ENCODE measurements at places on chromosomes 1 and 21.
A peak's percentile ranks its signal among the peaks of the same experiment; 100 is the strongest.

GRCh38 chr1:185420588-185421081 is 103.6 kb upstream of the IVNS1ABP start:
- H3K27me3 ChIP-seq, result no peaks in the 10 kb centered on the region
- peak overlapping the region; percentile 91 for H3K27ac ChIP-seq
- peak overlapping the region; percentile 75 for H3K4me3 ChIP-seq
- peaks cover 39% of the 10 kb centered on the region for H3K36me3 ChIP-seq
- peak; percentile 42 for DNase-seq
- peaks cover 61% of the 10 kb centered on the region for H3K4me1 ChIP-seq

DNA sequence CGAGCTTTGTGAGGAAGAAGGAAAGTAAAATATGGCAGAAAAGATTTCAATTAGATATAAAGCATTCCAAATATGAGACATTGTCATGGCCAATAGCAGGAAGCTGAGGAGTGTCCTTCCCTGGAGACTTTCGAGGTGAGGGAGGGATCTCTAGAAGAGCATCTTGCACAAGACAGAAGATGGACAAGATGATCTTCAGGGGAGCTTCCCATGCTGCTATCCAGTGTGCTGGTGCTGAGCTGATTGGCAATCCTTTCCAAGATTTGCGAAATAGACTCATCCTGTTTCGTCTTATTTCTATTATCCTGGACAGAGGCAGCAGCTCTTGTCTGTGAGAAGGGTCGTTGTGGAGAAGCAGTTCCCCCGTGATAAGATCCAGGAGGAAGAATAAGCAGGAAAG is 342.0 kb upstream of the CAMK1G start:
- H3K27ac ChIP-seq, result no peak overlapping the region
- H3K36me3 ChIP-seq, result no peaks in the 10 kb centered on the region
- H3K4me1 ChIP-seq, result no peaks in the 10 kb centered on the region
- DNase-seq, result no peak
- H3K4me3 ChIP-seq, result no peak overlapping the region

- peaks cover 2% of the 10 kb centered on the region for H3K4me1 ChIP-seq
- no peaks in the 10 kb centered on the region for H3K27me3 ChIP-seq
- no peak overlapping the region for H3K27ac ChIP-seq
- no peak overlapping the region for H3K4me3 ChIP-seq
- no peak for DNase-seq
Observed at GRCh38 chr1:22127731-22128130, 15.2 kb downstream of the WNT4 start.

- H3K36me3 ChIP-seq, result peaks cover 5% of the 10 kb centered on the region
- no peaks in the 10 kb centered on the region for H3K4me1 ChIP-seq
- no peak overlapping the region for H3K4me3 ChIP-seq
- DNase-seq, result no peak
- H3K27me3 ChIP-seq, result no peaks in the 10 kb centered on the region
Observed at GRCh38 chr1:175918364-175918801, 175.0 kb upstream of the TNR start.

GRCh38 chr1:42784946-42785693 is at the start of gene TMEM269:
Gene TMEM269, plus strand, starts transcription at chr1:42784991. Its CDS starts 4,903 bp downstream, at chr1:42789894.
- peak within 1 kb of the TSS; percentile 68 for H3K27ac ChIP-seq
- H3K4me3 ChIP-seq, result peak within 1 kb of the TSS; percentile 79
- peaks cover 8% of the 10 kb centered on the region for H3K4me1 ChIP-seq
- no peaks in the 10 kb centered on the region for H3K27me3 ChIP-seq
- peak; percentile 65 for DNase-seq
- peaks cover 11% of the 10 kb centered on the region for H3K36me3 ChIP-seq

DNA sequence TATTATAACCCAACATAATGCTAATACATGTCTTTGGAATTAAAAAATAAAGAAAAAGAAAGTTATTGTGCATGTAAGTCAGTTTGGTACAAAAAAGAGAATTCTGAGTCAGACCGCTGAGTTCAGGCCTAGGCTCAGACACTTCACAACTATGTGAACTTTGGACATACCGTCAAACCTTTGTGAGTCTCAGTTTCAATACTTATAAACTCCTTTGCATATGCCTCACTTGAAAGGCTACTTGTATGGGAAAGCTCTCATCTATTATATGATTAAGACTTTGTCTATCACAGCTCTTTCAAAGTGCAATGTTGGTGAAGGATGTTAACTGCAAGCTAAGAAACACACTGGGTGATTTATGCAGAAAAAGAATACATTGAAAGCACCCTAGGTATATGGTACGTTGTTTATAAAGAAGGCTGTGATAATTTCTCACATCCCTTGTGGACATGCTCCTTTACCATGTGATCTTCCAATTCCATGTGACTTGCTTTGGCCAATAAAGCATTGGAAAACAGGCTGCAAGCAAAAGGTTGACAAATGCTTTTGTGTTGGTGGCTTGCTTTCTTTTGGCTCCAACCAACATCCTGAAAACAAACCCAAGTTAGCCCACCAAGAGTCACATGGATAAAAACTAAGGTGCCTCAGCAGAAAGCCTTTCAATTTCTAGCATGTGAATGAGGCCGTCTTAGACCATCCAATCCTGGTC is 49.6 kb downstream of the INTS7 start:
- no peak overlapping the region for H3K27ac ChIP-seq
- peaks cover 23% of the 10 kb centered on the region for H3K36me3 ChIP-seq
- no peak for DNase-seq
- no peaks in the 10 kb centered on the region for H3K27me3 ChIP-seq

DNA sequence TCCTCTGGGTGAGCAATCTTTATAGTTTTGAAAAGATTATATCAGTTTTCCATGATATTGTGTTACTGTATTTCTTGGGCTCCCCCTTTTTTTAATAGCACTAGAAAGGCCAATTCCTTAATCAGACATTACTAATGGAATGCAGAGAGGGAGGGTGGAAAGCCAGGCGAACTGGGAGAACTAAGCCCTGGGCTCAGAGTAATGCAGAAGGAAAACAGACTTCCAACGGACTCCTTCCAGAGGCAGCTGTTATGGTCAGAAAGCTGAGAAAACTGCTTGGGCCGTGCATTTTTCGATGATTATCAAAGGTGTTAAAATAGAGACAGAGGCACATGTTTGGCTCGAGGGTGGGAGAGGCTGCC is 206.3 kb downstream of the FOXD2 start:
- H3K36me3 ChIP-seq, result no peaks in the 10 kb centered on the region
- peaks cover 18% of the 10 kb centered on the region for H3K27me3 ChIP-seq
- H3K4me3 ChIP-seq, result no peak overlapping the region
- no peak overlapping the region for H3K27ac ChIP-seq
- no peak for DNase-seq

GRCh38 chr1:99691175-99691574 is 45.3 kb downstream of the PALMD start:
- no peak overlapping the region for H3K27ac ChIP-seq
- H3K4me1 ChIP-seq, result no peaks in the 10 kb centered on the region
- no peak for DNase-seq
- H3K27me3 ChIP-seq, result peaks cover 26% of the 10 kb centered on the region

GRCh38 chr1:237091691-237092090 is 49.7 kb downstream of the RYR2 start:
- H3K36me3 ChIP-seq, result no peaks in the 10 kb centered on the region
- no peak overlapping the region for H3K27ac ChIP-seq
- no peaks in the 10 kb centered on the region for H3K4me1 ChIP-seq
- no peak overlapping the region for H3K4me3 ChIP-seq
- H3K27me3 ChIP-seq, result no peaks in the 10 kb centered on the region

DNA sequence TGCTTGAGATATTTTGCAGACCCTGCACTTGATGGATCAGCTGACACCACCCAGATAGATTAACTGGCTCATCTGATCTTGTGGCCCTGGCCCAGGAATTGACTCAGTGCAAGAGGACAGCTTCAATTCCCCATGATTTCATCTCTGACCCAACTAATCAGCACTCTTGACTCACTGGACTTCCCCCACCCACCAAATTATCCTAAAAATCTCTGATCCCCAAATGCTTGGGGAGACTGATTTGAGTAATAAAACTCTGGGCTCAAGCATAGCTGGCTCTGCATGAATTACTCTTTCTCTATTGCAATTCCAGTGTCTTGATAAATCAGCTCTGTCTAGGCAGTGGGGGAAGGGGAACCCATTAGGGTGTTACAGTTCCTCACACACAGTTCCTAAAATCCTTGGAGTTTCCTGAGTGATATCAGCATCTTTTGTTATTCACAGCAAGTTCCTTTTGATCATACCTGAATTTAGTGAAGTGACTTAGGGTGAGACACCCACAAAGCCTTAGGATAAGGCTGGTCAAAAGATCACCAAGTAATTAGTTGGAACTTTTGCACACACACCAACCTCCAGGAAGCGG is 104.2 kb downstream of the COP1 start:
- no peak overlapping the region for H3K4me3 ChIP-seq
- H3K27ac ChIP-seq, result no peak overlapping the region
- H3K4me1 ChIP-seq, result peaks cover 2% of the 10 kb centered on the region
- H3K36me3 ChIP-seq, result peaks cover 61% of the 10 kb centered on the region

GRCh38 chr1:41430582-41430981 is 53.9 kb downstream of the EDN2 start:
- DNase-seq, result no peak
- peaks cover 1% of the 10 kb centered on the region for H3K4me1 ChIP-seq
- H3K27me3 ChIP-seq, result peaks cover 2% of the 10 kb centered on the region
- no peak overlapping the region for H3K4me3 ChIP-seq
- no peak overlapping the region for H3K27ac ChIP-seq

DNA sequence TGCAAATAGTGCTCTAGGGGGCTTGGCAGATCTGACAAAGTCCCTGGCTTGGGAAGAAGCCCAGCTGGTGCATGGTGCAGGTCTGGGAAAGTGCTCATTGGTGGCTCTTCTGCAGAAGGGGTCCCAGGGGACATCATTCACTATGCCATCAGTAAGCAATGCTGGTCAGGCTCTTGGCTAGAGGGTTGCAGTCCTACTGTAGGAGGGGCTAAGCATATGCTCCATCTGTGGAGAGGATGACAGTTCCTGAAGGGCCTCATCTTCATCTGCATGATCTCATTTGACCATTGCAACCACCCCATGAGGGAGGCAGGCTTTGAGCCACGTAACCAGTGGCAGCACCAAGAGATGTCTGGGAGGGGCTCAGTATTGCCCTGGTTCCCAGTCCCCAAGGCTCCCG is 31.5 kb upstream of the VASH2 start:
- H3K4me1 ChIP-seq, result peaks cover 3% of the 10 kb centered on the region
- no peak overlapping the region for H3K4me3 ChIP-seq
- H3K27me3 ChIP-seq, result peaks cover 37% of the 10 kb centered on the region
- H3K27ac ChIP-seq, result no peak overlapping the region

DNA sequence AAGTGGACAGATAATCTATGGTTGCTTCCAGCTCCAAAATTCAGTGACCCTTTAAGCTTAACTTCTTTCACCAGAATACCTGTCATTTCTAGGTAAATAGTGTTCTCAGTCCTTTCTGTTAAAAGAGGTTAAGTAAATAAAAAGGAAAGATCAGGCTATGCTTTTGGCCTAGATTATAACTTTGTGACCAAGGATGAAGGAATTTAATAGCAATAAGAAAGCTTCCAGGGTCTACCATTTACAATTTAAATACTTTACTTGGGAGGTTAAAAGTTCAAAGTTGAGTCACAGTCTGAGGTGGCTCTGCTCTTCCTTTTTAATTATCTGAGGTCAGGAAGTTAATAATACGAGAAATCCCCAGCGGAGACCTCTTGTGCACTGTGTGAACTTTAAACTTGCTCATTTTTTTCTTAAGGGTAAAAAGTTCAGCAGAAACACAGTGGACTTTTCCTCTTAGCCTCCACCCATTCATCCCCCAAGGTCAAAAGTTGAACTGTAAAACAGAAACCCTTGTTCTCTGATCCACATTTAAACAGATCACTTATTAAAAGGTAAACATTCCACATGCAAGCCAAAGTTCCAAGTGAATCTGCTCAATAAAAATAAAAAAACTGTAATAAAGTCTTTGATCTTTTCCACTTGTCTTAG is 187.1 kb downstream of the NRIP1 start:
- no peak for DNase-seq
- H3K4me1 ChIP-seq, result peaks cover 1% of the 10 kb centered on the region
- no peak overlapping the region for H3K4me3 ChIP-seq
- no peaks in the 10 kb centered on the region for H3K36me3 ChIP-seq

- H3K27ac ChIP-seq, result no peak overlapping the region
- H3K36me3 ChIP-seq, result no peaks in the 10 kb centered on the region
- peaks cover 13% of the 10 kb centered on the region for H3K4me1 ChIP-seq
- H3K27me3 ChIP-seq, result peaks cover 28% of the 10 kb centered on the region
- DNase-seq, result no peak
Observed at GRCh38 chr1:86499987-86500593, 31.4 kb downstream of the CLCA1 start.

DNA sequence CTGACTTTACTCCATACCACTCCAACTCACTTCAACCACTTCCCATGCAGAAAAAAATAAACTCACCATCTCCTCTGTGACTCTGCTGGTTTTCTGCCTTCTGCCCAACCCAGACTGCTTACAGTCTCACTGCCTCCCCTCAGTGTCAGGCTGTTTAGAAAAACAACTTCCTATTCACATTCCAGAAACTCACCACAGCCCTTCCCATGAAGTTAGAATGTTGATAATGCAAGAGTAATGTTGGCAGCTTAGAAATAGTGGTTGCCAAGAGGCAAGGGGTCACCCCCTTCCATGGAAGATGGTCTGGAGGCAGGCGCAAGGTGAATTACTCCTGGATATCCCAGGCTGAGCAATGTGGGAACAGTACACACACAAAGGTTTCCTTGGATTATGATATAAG is at the start of gene SELP:
SELP (minus strand) TSS at position 119 of the 400 bp plus-strand sequence; CDS start at position 69, 50 bp downstream.
- peaks cover 19% of the 10 kb centered on the region for H3K36me3 ChIP-seq
- H3K4me3 ChIP-seq, result no peak within 1 kb of the TSS
- no peaks in the 10 kb centered on the region for H3K27me3 ChIP-seq
- H3K4me1 ChIP-seq, result peaks cover 24% of the 10 kb centered on the region
- H3K27ac ChIP-seq, result no peak within 1 kb of the TSS

DNA sequence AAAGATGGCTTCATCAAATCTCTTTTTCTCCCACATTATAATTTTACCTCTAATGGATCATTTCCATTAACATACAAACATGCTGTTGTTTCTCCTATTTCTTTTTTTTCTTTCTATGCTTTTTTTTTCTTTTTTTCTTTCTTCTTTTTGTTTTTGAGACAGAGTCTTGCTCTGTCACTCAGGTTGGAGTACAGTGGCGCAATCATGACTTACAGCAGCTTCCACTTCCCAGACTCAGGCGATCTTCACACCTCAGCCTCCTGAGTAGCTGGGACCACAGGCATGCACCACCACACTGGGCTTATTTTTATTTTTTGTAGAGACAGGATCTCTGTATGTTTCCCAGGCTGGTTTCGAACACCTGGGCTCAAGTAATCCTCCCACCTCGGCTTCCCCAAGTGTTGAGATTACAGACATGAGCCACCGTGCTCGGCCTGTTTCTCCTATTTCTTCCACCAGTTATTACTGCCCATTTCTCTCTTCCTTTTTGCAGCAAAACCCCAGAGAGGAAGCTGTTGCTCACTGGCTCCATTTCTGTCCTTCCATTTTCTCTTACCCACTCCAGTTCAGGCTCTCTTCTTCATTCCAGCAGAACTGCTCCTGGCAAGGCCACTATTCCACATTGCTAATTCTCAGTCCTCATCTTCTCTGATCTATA is 32.1 kb upstream of the OPRD1 start:
- H3K4me1 ChIP-seq, result peaks cover 2% of the 10 kb centered on the region
- no peaks in the 10 kb centered on the region for H3K36me3 ChIP-seq
- no peak overlapping the region for H3K4me3 ChIP-seq
- no peak overlapping the region for H3K27ac ChIP-seq

GRCh38 chr1:218401998-218402785 is 57.1 kb downstream of the TGFB2 start:
- peaks cover 6% of the 10 kb centered on the region for H3K27me3 ChIP-seq
- DNase-seq, result no peak
- H3K4me3 ChIP-seq, result no peak overlapping the region
- no peaks in the 10 kb centered on the region for H3K4me1 ChIP-seq
- H3K36me3 ChIP-seq, result no peaks in the 10 kb centered on the region
- no peak overlapping the region for H3K27ac ChIP-seq

- peaks cover 30% of the 10 kb centered on the region for H3K36me3 ChIP-seq
- H3K4me3 ChIP-seq, result no peak overlapping the region
- no peaks in the 10 kb centered on the region for H3K27me3 ChIP-seq
- peak overlapping the region; percentile 79 for H3K27ac ChIP-seq
- peaks cover 21% of the 10 kb centered on the region for H3K4me1 ChIP-seq
Observed at GRCh38 chr1:198253668-198254067, 96.9 kb downstream of the NEK7 start.
